Left ventricle myocardium inferior (tissue), 1 donor: ENCODE measurements at places on chromosomes 7 and 10. TPM values are rescaled to one million over a fixed set of nuclear protein-coding genes. Genes with fewer than 3 reads are reported as not detected.

Gene ARL5B
- total RNA-seq = 5.6 TPM

GRCh38 chr7:148723166-148723559 lies 24.5 kb downstream of the CUL1 start:
- DNase-seq = no peak

- no peak for DNase-seq
Observed at GRCh38 chr7:116812860-116813259, 49.5 kb upstream of the CAPZA2 start.

- no peak for DNase-seq
Observed at GRCh38 chr10:118950190-118950680, 79.3 kb upstream of the NANOS1 start.

DNA sequence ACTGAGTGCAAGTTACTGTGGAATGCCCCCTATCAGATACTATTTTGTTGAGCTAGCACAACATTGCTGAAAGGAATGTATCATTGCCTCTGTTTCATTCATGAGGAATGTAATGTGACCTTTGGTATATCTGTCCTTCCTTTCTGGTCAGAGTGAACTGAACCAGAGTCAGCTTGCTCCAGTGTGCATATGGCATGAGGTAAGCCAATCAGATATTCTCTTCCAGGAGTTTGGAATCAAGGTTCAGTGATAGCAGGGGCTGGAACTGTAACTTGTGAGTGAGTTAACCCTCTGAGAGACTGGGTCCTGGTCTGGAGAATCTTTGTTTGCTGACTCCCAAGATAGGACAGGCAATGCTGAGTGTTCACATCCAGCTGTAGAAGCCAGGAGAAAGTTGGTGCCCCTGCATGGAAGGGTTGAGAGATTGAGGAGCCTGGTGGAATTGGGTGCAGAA lies 45.3 kb upstream of the OSBPL3 start:
- no peak for DNase-seq

- DNase-seq = no peak
Observed at GRCh38 chr7:128388145-128388485, 21.7 kb downstream of the IMPDH1 start.

GRCh38 chr10:43408710-43409384 lies at the start of gene HNRNPF:
HNRNPF (minus strand) TSS chr10:43409186; CDS start chr10:43387884, 21,302 bp downstream.
- DNase-seq = peak; percentile 95
